Neural cell (in vitro differentiated cells): ENCODE measurements at places on chromosomes 5 and 9. TPM values are rescaled to one million over a fixed set of nuclear protein-coding genes. Genes with fewer than 3 reads are reported as not detected.

GABRA1 gene
- 43.1 and 50.6 TPM in 2 replicates for polyA plus RNA-seq

SPATA31C1 gene
- polyA plus RNA-seq, result not detected in 2 replicates

PCDHAC2 gene
- polyA plus RNA-seq, result 7.6 and 9.3 TPM in 2 replicates

TXN gene
- polyA plus RNA-seq, result 279 and 304 TPM in 2 replicates

OMD gene
- not detected in 2 replicates for polyA plus RNA-seq

CCDC152 gene
- polyA plus RNA-seq, result 0.87 and 1.5 TPM in 2 replicates

NMUR2 gene
- polyA plus RNA-seq, result not detected in 2 replicates

PLK2 gene
- 309 and 385 TPM in 2 replicates for polyA plus RNA-seq

PCDHA1 gene
- polyA plus RNA-seq, result 0.28 TPM in 1 of 2 replicates, not detected in the other

LTC4S gene
- 5.9 TPM in 1 of 2 replicates, not detected in the other for polyA plus RNA-seq

BNC2 gene
- polyA plus RNA-seq, result 1.2 and 1.3 TPM in 2 replicates

PKD2L2 gene
- polyA plus RNA-seq, result not detected in 2 replicates

CACFD1 gene
- 75.4 and 78.0 TPM in 2 replicates for polyA plus RNA-seq

CYLC2 gene
- polyA plus RNA-seq, result not detected in 2 replicates

LCN10 gene
- polyA plus RNA-seq, result not detected in 2 replicates

SEMA6A gene
- polyA plus RNA-seq, result 6.5 and 6.6 TPM in 2 replicates

KCNV2 gene
- not detected in 2 replicates for polyA plus RNA-seq

RALGPS1 gene
- polyA plus RNA-seq, result 37.1 and 38.9 TPM in 2 replicates

S1PR3 gene
- 0.12 and 0.22 TPM in 2 replicates for polyA plus RNA-seq

TAS2R1 gene
- polyA plus RNA-seq, result 0.41 TPM in 1 of 2 replicates, not detected in the other

NUTM2G gene
- polyA plus RNA-seq, result 0.18 and 1.1 TPM in 2 replicates

GFI1B gene
- not detected in 2 replicates for polyA plus RNA-seq

KCNIP1 gene
- 13.5 and 13.8 TPM in 2 replicates for polyA plus RNA-seq

SPAG8 gene
- 2.9 and 4.2 TPM in 2 replicates for polyA plus RNA-seq

PCDHA4 gene
- 43.6 and 47.6 TPM in 2 replicates for polyA plus RNA-seq

STPG3 gene
- not detected in 2 replicates for polyA plus RNA-seq

LCN9 gene
- 2.5 and 6.5 TPM in 2 replicates for polyA plus RNA-seq

VCP gene
- 139 and 157 TPM in 2 replicates for polyA plus RNA-seq

IQGAP2 gene
- polyA plus RNA-seq, result 4.0 and 5.2 TPM in 2 replicates

PAXX gene
- polyA plus RNA-seq, result 276 and 346 TPM in 2 replicates

PCDHGB1 gene
- polyA plus RNA-seq, result 0.46 and 0.68 TPM in 2 replicates

TMEM171 gene
- not detected in 2 replicates for polyA plus RNA-seq
